ENCODE measurements at places on chromosomes 7 and 10.

GRCh38 chr7:90688810-90689209, 92.7 kb downstream of the CDK14 start:
- no peak for DNase-seq

- DNase-seq, result no peak
These were observed 69.6 kb upstream of the MDFIC start for GRCh38 chr7:114852293-114852692.

DNA sequence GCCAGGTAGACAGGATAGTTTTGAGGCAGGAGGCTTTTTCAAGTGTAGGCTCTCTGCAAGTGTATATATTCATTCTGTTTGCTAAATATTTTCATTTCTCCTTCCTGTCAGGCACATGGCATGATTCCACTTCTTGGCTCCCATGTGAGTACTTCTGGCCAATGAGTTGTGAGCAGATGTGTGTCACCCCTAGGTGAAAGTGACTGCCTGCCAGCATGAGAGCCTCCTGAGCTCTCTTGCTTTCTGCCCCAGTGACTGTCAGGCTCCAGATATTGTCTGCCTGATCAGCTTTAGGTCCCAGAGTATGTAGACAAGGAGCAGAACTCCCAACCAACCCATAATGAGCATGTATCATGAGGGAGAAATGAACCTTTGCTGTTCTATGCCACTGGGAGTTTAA, 257.6 kb upstream of the NPY start:
- no peak for DNase-seq

- no peak for DNase-seq
These were observed 103.4 kb upstream of the ANLN start for GRCh38 chr7:36286226-36286625.

GRCh38 chr7:68865351-68866199, 732.7 kb upstream of the AUTS2 start:
- no peak for DNase-seq

GRCh38 chr10:15718694-15719048, 1.1 kb downstream of the ITGA8 start:
- DNase-seq, result no peak

GRCh38 chr7:128405471-128406313, 4.1 kb downstream of the IMPDH1 start:
- DNase-seq, result no peak

GRCh38 chr10:132892004-132892403, 50.4 kb downstream of the CFAP46 start:
- DNase-seq, result no peak

DNA sequence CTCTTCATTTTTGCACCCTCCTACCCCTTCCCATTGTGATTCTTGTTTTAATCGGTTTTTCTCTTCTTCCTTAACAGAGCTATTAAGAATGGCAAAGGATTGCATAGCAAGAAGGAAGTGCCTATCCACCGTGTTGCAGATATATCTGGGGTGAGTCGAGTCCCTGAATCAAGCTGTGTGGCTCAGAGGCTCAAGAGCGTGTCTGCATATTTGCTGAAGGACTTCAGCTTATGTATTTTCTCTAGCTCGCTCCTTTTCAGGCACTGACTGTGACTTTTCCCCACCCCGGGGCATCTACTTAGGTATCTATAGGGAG, 126.6 kb downstream of the LRRC4 start:
- DNase-seq, result no peak

DNA sequence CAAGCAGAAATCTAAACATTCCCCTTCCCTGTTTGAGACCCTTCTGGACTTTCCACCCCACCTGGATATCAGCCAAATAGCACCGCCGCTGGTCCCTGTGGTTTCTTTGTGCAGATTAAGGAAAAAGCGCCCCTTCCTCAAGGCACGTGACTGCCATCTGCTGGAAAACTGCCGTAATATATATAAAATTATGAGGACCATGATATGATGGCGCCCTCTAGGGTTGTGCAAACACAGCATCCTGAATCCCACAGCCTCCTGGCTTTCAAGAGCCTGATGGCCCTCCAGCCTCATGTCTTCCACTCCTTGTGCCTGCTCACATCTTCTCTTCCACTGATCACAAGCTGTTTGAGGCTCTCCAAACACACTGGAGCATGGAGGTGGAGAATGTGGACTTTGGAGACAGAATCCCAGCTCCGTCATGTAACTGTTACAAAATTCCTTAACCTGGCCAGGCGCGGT, 121.3 kb downstream of the MYL10 start:
- peak; percentile 12 for DNase-seq

- no peak for DNase-seq
These were observed 65.9 kb downstream of the GOLGA7B start for GRCh38 chr10:97915346-97916131.

GRCh38 chr7:26603631-26604030, 260.8 kb downstream of the SKAP2 start:
- no peak for DNase-seq

- no peak for DNase-seq
These were observed 66.8 kb downstream of the CHST15 start for GRCh38 chr10:124026589-124026939.

DNA sequence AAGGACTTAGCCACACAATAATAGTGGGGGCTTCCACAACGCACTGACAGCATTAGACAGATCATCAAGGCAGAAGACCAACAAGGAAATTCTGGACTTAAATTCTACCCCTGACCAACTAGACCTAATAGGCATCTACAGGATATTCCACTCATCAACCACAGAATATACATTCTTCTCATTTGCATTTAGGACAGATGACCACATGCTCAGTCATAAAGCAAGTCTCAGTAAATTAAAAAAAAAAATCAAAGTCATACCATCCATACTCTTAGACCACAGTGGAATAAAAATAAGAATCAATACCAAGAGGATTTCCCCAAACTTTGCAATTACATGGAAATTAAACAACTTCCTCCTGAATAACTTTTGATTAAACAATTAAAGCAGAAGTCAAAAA, 155.9 kb downstream of the CDK14 start:
- DNase-seq, result no peak

GRCh38 chr10:76333326-76333725, 901.9 kb downstream of the LRMDA start:
- no peak for DNase-seq
